T1000 (cell line): ENCODE measurements at places on chromosomes 11 and 22.

DNA sequence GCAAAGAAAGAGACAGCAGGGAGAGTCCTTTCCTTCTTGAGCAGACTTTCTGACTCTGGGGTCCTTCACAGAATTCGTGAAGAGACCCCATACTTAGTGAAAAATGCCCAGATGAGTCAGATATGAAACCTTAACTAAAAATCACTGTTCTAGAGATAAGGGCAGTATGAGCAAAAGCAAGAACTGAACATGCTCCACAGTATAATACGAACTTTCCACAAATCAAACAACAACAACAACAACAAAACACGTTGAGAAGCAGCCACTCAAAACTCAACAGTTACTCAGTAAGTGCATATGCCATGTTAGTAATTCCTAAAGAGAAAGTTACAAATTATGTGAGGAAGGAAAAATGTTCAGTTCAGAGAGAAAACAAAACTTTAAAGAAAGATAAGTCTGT is 44.3 kb downstream of the PITPNB start:
- DNase-seq, result no peak

- no peak for DNase-seq
Measured at GRCh38 chr11:1088927-1089737, 14.5 kb downstream of the MUC2 start.

DNA sequence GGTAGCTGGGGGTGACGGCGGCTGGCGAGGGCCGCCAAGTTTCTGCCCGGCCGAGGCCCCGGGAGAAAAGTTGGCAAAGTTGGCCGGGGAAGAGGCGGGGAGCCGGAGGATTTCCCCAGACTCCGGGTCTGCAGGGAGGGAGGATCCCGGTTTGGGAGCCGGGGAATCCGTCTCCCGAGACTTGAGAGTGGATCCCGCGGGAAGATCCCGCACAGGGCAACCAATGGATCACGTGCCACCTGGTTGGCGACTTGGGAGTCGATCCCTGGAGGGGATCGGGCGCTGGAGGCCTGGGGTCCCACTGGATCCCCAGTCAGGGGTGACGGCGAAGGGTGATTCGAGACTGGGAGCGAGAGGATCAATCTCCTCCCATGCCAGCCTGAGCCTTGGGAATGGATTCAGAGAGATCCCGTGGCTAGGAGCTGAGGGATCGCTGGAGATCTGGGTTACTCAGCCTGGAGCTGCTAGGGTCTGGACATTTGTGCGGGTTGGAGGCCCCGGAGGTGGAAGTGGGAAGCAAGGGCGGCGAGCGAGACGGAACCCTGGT is 394 bp downstream of the KIAA1671 start:
- DNase-seq, result peak; percentile 46

DNA sequence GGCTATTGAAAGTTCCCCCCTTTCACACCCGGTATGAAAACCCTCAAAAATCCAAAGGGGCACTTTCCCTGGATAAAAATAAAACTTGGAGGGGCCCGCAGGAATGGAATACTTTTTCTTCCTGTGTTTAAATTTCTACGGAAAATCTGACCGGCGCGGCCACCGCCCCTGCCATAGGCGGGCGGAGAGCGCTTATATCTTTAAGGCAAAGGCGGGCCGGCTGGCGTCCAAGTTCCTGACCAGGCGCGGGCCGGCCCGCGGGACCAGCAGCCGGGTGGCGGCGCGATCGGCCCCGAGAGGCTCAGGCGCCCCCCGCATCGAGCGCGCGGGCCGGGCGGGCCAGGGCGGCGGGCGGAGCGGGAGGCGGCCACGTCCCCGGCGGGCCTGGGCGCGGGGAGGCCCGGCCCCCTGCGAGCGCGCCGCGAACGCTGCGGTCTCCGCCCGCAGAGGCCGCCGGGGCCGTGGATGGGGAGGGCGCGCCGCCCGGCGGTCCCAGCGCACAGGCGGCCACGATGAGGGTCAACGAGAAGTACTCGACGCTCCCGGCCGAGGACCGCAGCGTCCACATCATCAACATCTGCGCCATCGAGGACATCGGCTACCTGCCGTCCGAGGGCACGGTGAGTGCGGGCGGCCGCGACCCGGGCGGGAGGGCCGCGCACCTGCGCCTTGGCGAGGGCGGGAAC is at the start of gene ANO1:
Gene ANO1 (plus strand): TSS at position 223 of the 686 bp plus-strand sequence. CDS start 290 bp downstream, at position 513.
- DNase-seq, result no peak

- no peak for DNase-seq
Measured at GRCh38 chr11:131762346-131763110, 392.1 kb downstream of the NTM start.

DNA sequence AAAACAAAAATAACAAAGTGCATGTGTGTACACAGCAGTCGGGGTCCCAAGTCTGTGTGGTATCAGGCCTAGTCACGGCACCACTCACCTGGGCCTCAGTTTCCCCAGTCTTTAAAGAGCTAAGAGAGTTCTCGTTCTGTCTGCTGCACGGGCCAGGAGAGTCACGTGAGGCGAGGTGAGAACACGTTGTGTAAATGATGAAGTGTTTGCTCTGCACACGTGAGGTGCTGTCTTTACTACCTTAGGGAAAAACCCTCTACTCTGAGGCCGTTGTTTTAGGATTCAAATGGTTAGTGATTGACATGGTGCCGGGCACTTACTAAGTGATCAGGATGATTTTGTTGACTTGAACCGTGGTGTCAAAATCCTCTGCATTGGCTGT is 86.5 kb upstream of the PPARA start:
- no peak for DNase-seq

- no peak for DNase-seq
Measured at GRCh38 chr11:30717641-30718040, 131.5 kb upstream of the MPPED2 start.

- DNase-seq, result no peak
Measured at GRCh38 chr11:69496202-69496557, 14.7 kb downstream of the LINC01488 start.

DNA sequence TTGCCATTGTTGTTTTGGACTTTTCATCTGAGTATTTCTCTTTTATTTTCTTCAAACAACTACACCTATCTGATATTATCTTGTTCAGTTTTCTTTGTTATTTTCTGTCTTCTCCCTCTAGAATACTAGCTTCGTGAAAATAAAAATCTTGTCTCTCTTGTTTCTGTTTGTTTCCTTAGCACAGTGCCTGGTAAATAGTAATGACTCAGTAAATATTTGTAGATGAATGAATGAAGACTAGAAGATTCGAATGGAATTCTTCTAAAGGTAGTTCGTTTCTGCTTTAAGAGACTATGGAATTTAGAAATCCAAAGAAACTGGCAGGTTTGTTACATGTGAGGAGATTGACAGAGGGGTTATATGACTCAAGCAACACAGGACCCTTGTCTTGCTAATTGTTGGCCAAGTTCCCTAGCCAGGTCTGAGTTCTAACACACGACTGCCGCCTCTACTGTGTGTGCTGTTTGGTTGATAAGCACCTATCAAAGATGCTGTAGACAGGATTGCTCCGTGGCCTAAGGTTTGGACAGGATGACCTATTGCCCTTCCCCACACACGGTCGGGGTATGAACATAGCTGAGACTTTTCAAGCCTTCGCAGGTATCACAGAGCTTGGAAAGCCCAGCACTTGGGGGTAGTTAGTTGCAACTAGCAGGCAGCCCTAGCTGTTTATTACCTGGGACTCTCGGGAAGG is 831 bp upstream of the TMEM135 start:
- no peak for DNase-seq

- DNase-seq, result no peak
Measured at GRCh38 chr11:118088531-118088930, 1.8 kb upstream of the SMIM35 start.

DNA sequence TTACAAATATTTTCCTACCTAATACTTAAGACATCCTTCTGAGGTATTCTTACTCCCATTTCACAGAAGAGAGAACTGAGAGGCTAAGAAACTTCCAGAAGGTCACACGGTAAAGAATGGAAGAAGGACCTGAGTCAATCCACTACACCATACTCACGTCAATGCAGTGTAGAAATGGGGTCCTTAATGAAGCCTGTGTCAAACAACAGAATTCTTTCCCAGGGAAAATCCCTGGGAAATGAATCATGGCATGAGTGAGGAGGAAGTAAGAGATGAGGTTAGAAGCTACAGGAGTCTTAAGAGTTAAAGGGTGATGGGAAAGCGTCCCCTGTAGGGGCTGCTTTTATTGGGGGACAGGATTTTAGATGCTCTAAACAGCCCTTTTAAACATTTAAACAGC is 147.9 kb downstream of the C11orf91 start:
- DNase-seq, result no peak

DNA sequence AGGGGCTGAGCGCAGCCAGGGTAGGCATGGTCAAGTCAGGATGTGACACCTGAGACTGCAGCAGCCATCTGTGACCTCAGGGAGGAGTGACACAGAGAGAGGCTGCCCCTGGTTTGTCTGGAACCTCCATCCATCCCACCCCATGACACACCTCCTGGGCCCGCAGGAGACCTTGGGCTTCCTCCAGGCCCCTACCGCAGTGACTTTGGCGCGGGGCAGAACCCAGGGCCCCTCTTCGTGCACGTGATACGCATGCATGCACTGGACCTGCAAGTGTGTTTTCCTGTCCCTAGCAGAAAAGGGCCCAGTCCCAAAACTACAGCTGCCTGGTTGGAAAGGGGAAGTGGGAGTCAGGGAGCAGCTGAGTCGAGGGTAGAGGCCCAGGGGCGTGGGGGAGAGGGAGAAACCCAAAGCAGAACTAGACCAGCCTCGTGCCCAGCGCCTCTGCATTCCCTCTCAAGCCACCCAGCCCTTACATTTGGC is 7.9 kb upstream of the CYTH4 start:
- DNase-seq, result no peak

- DNase-seq, result no peak
Measured at GRCh38 chr22:43642319-43643206, 169.5 kb downstream of the EFCAB6 start.

DNA sequence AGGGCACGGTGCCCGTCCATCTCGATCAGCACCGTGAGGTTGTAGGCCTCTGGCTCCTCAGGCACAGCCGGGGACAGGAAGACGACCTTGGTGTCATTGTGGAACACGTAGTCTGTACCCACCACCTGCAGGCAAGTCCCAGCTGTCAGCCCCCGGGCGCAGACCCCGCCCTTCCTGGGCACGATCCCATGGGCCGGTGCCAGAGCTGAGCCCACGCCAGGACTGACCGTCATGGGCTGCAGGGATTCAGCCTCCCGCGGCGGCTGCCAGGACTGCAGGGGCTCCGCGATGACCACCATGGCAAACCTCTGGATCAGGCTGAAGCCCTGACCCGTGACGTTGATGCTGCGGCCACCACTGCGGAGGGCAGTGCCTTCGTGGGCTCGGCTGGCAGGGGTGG is 11.8 kb upstream of the MAPK11 start:
- no peak for DNase-seq

DNA sequence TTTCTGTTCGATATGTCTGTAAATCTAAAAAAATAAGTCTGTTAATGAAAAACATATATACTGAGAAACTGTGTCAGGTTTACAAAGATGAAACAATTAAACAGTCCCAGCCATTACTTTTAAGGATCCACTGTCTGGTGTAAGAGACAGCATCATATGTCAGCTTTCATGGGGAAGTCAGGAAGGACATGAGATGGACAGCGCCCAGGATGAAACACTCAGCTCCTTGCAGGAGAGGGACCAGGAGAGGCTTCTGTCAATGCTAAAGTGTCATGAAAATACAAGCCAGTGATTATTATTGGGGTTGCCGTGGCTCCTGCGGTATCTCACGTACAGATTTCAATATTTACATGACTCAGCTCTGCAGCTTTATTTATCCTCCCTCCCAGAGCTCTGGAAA is 1524.6 kb downstream of the TBC1D22A start:
- DNase-seq, result no peak

GRCh38 chr11:22597062-22597461 is 28.6 kb downstream of the FANCF start:
- DNase-seq, result no peak

DNA sequence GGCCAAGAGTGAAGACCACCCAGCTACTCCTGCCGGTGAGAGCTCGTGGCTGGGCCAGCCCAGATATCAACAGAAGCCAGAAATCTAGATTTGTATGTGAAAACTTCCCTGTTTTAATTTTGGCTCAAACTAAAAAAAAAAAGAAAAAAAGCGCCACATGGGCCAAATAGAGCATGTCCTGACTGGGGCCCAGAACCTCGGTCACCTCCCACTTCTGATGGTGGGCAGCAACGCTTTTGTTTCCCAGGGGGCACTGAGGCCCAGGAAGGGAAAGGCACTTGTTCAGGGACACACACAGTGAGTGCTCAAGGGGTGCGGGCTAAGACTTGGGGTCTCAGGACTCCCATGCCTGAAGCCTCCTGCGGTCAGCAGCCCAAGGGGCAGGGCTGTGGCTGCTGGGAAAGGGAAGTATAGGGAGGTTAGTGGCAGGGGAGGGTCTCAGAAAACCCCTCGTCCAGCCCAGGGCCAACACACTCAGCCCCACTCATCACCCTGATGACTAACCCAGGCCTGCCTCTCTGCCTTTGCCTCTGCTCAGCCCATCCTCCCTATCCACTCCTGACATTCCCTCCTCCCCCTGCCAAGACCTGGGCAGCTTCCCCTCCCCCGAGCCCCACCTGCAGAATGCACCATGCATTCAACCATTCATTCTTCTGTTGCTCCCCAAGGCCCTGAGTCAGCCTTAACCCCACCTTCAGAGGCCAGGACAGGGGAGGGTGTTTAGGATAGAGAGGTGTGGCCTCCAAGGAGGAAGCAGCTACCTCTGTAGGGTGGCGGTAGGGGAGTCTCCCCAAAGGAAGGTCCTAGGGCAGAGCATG is 30.0 kb upstream of the TCF20 start:
- DNase-seq, result no peak

- DNase-seq, result no peak
Measured at GRCh38 chr11:64741375-64742086, 2.4 kb downstream of the RASGRP2 start.

DNA sequence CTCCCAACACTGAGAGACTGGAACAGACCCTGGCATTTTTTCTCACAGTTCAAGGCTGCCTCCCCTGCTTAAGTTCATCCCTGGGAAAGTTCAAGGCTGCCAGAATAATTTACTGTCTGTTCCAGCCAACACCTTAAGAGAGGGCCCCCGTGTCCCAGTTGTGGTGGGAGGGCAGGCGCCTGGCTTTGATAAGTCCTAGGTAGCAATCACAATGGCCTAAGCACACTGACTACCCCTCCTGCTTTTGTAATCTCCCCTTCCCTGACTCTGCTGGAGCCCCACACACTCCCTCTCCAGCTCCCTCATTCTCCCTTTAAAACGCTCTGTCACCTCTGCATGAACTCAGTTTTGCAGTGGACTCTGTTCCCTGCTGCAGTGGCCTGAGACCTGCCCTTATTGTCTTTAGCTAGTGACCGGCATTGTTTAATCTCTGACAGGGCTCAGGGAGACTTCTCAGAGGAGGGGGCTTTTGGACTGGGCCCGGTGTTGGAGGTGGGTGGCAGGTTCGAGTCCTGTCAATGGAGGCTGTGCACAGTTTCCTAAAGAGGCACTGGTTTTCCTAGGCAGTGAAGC is 507.2 kb downstream of the TBC1D22A start:
- no peak for DNase-seq

DNA sequence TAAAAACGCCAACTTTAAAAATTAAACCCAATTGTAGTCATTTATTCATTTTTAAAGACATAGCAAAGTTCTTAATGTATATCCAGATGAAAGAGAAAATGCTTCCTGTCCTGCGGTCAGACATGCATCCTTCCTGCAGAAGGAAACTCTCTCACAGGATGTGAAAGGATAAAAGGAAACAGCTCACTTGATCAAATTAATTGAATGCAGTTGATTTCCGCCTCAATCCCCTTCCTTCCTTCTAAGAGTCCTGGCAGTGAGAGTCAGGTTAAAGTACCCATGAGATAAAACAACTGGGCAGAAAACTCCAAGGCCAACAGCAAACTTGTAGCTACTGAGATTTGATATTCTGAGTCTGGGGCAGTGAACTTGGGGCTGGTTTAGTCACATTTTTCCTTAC is 38.5 kb downstream of the CWC15 start:
- no peak for DNase-seq
